T-helper 1 cell (primary cell): ENCODE measurements at places on chromosomes 6 and 20.

- DNase-seq: no peak
Measured at GRCh38 chr6:156167016-156167624, 610.1 kb upstream of the ARID1B start.

DNA sequence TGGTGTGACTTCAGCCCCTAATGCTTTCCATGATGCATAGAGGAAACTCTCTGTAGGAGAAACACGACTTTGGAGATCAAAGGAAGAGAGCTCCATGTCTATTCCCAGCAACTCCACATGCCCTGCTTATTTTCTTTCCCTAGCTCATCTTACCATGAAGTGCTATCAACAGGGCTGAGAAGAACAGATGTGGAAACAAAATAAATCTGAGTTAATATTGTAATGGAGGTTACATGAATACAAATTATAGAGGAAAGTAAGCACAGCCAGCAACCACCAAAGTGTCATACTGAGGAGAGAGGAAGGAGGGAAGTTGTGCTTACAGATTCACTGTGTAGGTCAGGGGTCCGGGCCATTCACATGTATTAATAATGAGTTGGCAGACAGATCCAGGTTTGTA, 157.5 kb downstream of the RFPL4B start:
- no peak for DNase-seq

DNA sequence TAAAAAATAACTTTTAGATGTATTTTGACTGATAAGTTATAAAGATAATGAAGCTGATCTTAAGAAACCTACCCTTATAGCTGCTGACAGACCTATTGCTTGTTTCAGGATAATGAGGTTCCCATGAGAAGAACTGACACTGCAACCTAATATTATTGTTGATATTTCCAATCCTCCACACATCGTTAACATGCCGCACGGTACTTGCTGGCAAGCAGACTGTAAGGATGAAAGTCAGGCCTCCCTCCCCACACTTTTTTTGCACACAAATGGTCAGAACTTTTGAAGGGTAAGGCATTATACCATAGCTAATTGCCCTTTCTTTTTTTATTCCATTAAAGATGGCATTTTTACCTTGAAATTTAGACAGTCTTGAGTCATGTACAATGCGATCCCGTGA, 210.9 kb downstream of the UST start:
- no peak for DNase-seq

DNA sequence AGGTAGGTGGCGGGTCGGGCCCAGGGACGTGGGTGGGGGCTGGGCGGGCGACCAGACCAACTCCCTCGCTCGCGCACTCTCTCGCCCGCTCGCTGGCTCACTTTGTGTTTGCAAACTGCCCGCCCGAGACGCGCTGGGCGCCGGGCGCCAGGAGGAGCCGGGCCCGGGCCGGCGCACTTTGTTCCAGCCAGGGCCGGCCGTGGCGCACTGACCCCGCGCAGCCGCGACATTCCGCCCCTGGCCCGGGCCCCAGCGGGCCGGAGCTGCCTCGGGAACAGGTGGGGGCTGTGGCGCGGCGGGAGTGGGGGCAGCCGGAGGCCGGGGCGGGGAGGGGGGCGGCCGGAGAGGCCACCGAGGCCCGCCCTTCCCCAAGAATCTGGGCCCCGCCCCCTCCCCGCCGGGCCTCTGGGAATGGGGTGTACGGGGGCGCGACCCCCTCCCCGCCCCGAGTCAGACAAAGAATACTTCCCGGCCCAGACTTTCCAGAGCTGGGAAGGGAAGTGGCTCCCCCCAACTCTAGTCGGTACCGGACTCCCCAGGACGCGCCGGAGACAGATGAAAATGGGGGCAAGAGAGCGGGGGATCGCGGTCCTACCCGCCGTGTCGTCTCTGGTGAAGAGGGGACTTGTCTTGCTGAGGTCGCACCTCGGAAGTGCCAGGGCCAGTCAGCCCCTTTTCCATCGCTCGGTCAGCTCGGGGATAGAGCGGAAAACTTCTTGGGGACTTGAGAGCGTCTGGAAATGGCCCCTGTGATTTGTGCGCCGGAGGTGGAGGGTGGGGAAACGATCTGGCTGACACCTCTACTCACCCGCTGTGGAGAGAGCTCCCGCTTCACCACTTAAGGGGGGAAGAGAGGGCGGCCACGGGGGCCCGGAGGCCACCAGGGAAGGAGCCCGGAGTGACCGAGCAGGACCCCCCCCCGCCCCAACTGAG, 951 bp downstream of the FOXP4 start:
- DNase-seq: no peak

DNA sequence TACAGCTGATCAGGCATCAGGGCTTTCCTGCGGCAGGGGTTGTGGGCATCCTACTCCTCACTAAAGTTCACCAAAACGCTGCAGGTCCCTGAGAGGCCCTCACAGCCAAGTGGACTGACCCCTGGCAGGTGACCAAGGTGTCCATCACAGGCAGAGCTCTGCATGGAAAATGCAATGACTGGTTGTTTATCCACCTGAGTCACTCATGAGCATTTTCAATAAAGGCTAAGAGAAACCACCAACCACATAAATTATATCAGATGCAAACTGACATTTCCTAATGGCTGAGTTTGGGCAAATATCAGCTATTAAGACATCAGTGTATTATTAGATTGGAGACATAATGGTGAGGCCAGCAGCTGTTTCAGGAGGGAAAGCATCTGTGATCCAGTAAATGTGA, 152.7 kb upstream of the SYNDIG1 start:
- DNase-seq: no peak

- DNase-seq: no peak
Measured at GRCh38 chr20:47857187-47857568, 71.9 kb upstream of the SULF2 start.

GRCh38 chr6:155497273-155497672, 41.6 kb upstream of the NOX3 start:
- no peak for DNase-seq

GRCh38 chr6:30781743-30782424, 37.5 kb upstream of the IER3 start:
- no peak for DNase-seq

- DNase-seq: no peak
Measured at GRCh38 chr6:149157126-149157525, 160.4 kb upstream of the TAB2 start.

DNA sequence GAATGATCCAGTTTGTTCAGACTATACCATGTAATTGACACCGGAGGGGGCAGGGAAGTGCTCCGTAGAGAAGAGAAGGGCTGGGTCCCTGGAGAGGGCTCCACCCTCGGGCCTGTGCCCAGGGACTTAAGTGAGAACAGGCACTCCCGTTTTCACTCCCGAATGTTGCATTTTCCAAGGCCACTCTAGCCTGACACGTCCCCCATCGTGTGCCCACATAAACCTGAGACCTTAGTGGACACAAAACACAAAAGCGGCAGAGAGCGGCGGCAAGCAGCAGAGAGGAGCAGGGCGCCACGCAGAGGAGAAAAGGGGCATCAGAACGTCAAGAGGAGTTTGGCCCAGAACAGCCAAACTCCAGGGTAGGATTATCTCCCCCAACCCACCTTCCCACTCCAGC, 1405.1 kb downstream of the GRIK2 start:
- no peak for DNase-seq

DNA sequence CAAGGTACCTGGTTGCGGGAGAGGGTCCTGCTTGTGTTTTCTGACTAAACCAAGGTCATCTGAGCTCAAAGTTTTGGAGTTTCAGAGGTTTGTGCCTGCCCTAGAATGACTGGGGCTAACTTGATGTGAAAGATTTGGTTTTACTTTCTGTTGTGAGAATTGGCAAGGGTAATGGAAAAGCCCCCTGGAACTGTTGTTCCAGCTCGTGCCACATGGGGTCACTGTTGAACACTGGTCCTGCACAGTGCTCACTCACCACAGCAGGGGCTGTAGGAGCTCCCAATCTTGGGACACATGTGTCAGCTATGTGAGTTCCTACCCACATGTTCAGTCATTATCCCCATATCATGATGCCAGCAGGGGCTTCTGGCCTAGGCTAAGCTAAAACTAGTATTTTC, 6.5 kb downstream of the TGM6 start:
- DNase-seq: no peak

- DNase-seq: peak; percentile 4
Measured at GRCh38 chr20:17622086-17622850, 52.4 kb downstream of the DSTN start.

GRCh38 chr6:130675072-130675471, 152.1 kb upstream of the SMLR1 start:
- no peak for DNase-seq

- DNase-seq: no peak
Measured at GRCh38 chr20:43513372-43513930, 6.0 kb downstream of the L3MBTL1 start.

DNA sequence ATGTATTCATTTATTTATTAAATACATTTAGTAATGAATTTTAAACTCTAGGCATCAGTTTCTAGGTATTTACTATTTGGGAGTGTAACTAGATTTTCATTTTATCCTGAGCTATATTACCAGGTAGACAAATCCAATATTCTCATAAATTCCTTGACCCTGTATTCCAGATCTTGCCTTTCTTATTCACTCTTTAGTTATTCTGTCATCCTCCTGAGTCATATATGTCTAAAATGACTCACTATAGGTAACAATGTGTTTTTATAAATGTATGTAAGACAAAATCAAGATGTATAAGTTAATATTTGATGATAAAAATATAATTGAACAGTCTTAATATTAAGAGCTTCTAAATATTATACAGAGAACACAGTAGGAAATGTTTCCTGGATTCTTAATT, 642.1 kb upstream of the NRSN1 start:
- no peak for DNase-seq

GRCh38 chr20:16553101-16553500, 20.1 kb downstream of the KIF16B start:
- no peak for DNase-seq

DNA sequence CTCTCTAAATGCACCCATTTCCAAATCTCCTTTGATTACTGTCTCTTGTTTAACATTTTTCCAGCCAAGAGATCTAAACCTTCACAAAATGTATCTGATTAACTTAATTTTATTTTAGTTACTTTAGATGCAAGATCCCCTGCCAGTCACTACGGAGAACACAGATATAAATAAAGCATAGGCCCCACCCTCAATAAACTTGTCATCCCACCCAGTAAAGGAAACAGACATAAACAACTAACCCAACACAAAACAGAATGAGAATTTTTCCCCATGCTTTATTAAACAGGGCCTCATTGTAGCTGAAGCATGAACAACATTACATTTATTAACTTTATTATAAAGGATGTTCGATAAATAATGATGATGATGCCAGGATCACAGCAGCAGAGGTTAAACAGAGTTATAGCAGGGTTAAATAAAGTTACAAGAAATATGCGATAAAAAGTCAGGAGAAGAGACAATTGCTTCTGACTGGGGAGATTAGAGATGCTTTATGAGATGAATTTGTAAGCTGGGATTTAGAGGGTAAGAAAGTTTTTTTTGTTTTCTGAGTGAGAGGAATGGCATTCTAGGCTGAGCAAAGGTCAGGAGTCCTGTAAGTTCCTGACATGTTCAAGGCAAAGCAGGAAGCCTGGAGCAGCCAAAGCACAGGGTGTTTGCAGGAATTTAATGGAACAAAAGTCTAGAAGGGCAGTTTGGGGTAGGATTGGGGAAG, 41.1 kb downstream of the TFAP2A start:
- DNase-seq: no peak

DNA sequence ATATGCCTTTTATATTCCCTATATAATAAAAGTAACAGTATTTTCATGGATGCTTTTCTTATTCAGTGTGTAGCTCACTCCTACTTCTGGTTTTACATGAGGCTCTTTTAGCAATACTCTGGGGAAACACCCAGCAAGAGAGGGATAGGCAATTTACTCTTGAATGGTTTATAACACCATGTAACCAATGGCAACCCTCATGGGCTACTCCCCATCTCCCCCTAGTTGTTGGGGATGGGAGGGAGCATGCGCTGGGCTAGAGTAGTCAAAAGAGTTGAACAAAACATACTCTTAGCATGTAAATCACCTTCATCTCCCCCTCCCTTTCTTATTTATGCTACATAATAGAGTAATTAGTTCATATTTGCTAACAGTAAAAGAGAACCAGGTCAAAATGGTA, 140.1 kb upstream of the LRFN2 start:
- no peak for DNase-seq

DNA sequence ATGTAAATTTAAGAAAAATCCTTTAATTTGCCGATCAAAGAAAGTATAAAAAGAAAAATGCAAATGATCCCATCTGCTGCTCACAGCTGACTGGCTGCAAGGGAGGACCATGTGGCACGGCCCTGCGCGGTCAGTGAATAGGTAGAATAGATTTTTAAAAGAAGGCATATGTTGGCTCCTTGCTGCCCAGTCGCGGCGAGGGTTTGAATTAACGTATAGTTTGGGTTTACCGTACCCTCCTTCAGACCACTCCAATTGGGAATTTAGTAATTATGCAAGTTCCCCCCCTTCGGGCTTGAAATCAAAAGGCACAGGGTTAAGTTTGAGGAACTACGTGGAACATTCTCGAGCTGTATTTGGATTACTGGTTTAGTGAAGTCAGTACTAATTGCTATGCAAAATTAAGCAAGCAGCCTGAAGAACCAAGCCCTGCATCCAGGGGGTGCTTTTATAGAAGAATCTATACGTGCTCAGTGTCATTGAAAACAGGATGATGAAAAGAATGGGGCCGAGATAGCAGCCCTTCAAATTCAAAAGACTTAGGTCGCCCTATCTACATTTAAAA, 1.1 kb upstream of the BEND3 start:
- DNase-seq: peak; percentile 20

DNA sequence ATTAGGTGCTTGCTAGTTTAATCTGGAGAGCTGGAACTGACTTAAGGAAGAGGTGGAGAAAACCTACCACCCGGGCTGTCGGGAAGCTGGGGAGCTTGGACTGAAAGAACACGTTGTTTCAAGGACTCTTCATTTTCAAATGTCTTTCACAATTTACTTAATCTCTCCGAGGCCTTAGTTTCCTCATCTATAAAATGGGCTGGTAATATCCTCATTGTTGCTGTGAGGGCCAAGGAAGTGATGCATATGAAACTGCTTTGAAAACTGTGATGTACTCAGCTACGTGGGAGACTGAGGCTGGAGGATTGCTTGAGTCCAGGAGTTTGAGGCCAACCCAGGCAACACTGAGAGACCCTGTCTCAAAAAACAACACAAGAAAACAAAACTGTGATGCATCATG, 36.7 kb upstream of the NKX2-2 start:
- DNase-seq: no peak

DNA sequence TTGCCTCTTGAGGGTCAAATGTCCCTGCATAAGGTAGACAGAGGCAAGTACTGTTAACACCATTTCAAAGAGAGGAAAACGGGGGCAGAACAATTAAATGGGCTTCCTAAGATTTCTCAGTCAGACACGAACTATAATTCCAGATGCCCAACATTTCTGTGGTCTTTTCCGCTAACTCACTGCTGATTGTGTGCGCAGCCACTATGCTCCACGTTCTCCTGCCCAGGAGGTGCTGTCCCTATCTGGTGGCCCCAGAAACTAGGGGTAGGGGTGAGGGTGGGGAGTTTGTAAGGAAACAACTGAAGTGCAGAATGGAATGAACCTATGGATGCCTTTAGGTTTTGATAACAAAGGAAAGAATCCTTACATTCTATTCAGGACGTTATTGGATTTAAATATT, 86.1 kb upstream of the BACH2 start:
- DNase-seq: no peak
